ENCODE measurements at places on chromosomes 13 and 19.

GRCh38 chr13:110343241-110343865, 36.3 kb downstream of the COL4A2 start:
- DNase-seq = no peak

GRCh38 chr13:49549289-49549688, 36.1 kb downstream of the RCBTB1 start:
- DNase-seq = no peak

DNA sequence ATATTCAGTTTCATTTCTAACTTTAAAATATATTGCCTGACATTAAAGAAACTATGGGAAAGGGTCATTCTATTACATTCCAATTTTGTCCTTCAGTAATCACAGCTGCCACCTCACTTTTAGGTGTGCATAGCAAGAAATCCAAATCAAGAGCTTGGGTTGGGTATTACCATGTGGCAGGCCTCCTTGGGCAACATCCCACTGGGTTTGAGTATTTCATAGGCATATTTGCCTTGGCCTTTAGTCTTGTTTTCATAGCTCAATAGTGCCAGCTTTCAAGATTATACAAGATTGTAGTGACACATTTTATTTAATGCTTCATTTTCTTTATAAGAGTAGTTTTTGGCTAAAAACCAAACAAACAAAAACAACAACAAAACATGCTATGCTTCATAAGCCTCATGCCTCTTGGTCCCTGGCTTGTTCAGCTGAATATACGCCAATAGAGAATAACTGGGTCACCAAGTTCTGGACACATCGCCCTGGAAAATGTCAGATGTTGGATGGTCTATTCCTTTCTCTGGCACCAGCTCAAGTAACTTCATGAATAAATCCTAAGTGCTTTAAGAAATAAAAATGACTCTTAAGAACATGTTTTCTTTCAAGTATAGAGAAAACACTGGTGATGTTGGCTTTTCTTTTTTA, 167.4 kb upstream of the STARD13 start:
- DNase-seq = no peak

GRCh38 chr19:30148039-30148790, 206.2 kb downstream of the URI1 start:
- DNase-seq = no peak

- DNase-seq = no peak
Observed at GRCh38 chr13:112062072-112062567, 4.8 kb upstream of the SOX1 start.

DNA sequence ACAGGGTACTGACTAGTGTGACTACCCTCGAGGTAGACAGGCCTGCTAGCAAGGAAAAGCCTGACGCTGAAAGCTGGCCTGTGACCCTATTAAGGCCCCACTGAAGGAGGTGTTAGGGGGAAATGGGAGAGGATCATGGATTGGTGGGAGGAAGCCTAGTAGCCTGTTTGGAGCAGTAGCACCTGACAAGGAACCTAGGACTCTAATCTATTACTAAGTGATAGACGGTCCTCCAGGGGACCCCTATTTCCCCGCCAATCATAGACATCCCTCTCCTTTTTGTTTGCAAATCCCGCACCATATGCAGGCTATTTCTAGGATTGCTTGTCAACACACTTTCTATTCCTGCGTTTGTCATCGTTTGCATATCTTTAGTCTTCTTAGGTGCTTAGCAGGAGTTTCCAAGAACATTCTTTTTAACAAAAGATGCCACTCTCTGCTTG, 1338.8 kb upstream of the MIR17HG start:
- peak; percentile 46 for DNase-seq

GRCh38 chr19:14375055-14375581, 6.1 kb upstream of the ADGRE5 start:
- no peak for DNase-seq

DNA sequence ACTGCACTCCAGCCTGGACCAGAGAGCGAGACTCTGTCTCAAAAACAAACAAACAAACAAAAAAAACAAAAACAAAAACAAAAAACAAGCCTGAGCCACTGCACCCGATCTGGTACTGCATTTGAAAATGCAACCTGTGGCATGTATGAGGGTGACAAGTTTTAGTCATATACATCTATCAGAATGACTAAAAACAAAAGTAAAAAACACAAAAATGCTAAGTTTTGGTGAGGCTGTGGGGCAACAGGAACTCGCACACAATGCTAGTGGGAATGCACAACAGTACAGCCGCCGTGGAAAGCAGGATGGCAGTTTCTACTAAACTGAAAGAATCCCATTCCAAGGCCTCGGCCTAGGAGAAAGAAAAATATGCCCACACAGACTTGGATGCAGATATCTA, 7.8 kb downstream of the EBPL start:
- no peak for DNase-seq

- peak; percentile 68 for DNase-seq
Observed at GRCh38 chr13:63088226-63088625, 1672.6 kb upstream of the PCDH20 start.

Data from islet precursor cell (in vitro differentiated cells).